Inflammatory macrophage treated with lipopolysaccharide for 1 hour (primary cell): ENCODE measurements at places on chromosomes 3 and 15.

DNA sequence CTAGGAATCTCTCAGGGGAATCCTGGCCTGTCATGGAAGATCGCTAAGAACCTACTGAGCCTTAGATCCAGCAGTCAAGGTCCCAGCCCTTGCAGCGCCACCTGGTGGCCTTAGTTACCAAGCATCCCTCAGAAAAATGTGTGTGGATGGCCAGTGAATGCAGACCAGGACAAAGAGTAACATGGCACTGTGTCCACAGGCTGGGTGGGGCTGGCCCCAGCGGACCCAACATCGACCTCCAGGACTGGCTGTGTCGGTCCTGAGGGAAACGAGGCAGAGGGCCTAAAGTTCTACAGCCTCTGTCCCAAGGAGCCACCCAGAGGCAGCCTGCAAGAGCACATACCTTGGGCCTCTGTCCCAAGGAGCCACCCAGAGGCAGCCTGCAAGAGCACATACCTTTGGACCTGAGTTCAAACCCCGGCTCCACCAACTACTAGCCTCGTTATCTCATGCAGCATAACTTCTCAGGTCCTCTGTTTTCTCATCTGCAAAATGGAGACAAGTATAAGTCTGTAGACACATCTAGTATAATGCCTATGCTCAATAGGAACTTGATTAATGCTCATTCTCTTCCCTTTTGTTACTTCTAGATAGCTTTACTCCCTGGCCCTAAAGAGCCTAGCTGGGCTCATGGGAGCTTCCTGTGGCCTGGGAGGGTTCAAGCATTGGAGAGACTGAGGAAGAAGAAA is 57.5 kb upstream of the HERC1 start:
- peak; percentile 67 for DNase-seq

GRCh38 chr3:184822654-184823053 is 10.7 kb downstream of the VPS8 start:
- DNase-seq: no peak

DNA sequence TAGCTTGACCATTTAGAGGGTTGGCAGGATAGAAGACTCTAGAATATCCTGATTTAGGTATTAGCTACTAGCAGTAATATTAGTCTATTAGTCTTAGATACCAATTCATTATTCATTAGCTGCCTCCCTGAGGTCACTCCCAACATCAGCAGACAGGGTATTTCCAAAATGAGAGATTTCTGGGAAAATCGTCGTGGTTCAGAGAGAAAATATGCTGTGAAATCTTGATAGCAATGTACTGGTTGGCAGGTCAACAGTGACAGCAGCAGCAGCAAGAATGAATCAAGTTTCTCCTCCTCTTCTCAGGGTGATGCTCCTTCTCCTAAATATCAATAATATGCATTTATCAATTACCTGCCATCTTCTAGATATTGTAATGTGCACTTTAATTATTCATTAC is 41.3 kb upstream of the ROBO1 start:
- no peak for DNase-seq

DNA sequence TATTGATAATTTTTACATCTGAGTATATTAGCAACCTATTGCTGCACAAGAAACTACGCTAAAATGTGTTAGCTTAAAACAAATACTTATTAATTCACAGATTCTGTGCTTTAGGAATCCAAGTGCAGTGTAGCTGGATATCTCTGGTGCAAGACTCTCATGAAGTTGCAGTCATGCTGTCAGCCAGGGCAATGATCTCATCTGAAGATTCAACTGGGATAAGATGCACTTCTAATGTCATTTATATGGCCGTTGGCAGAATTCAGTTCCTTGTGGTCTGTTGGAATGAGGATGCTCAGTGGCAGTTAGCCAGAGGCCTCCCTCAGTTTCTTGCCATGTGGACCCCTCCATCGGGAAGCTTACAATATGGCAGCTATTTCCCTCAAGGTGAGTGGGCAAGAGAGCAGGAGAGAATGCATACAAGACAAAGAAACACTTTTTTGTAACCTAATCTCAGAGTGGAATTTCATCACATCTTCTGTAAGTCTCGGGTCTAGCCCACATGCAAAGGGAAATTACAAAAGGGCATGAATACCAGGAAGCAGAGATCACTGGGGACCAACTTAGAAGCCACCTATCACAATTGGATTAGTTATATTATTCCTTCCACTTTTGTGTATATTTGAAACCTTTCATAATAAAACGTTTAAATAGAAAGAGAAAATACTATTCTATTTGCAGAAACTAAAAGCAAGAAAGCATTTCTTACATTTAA is 61.6 kb downstream of the DPH6 start:
- no peak for DNase-seq

- no peak for DNase-seq
These were observed 66.4 kb downstream of the BCHE start for GRCh38 chr3:165770781-165771180.

DNA sequence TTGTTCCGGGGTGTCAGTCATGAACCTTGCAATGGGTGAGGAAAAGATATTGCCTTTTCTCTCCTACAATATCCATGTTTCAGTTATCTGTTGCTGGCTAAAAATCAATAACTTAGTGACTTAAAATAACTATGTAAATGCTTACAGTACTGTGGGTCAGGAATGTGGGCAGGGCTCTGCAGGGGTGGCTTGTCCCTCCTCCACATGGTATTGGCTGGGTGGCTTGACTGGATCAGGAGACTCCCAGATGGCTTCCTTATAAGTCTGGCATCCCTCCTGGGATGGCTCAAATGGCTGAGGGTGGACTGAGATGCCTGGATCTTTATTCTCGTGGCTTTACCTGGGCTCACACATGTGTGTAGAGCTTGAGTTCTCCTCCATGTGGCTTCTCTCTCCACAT is 47.5 kb downstream of the GTPBP8 start:
- DNase-seq: no peak

DNA sequence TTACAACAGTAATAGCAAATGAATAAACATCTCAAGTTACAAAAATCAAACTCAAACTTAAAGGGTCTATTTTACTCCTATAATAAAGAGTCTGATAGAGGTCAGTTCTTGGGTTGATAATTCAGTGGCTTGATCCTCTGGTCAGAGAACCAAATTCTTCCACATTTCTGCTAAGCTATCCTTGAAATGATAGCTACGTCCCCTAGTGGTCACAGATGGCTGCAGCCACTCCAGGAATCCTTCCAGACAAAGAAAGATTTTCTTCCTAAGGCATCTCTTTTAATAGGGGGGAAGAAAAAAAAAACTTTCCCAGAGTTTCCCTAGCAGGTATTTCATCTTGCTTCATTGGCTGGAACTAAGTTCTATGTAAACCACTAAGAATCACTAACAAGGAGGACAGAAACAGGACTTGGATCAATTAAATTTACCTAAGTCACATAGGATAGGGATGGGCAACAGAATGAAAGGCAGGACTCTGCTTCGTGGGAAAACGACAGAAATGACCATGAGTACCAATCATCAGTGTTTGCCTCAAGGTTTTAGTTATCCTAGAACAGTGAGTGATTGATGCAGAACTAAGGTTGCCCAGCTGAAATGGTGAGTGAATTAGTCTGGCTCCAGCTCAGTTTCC is 160.7 kb downstream of the STAC start:
- DNase-seq: peak; percentile 5

GRCh38 chr3:54875596-54876268 is 52.1 kb downstream of the LRTM1 start:
- no peak for DNase-seq

DNA sequence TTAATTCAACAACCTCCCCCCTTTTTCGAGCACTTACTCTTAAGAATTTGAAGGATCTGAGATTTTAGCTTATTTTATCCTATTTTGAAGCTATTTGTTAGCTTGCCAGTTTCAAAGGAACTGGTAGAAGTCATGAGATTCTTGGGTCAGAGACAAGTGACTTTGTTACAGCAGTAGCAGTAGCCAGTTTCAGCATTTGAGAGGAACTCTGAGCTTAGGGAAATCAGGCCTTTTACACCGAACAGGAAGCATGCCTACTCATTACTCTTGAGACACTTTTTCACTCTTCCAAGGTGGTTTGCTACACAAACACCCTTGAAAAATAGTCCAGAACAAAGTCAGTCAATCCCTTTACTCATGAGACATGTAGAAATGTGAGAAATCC is 24.5 kb upstream of the TM4SF1 start:
- peak; percentile 95 for DNase-seq

- peak; percentile 12 for DNase-seq
These were observed 64.1 kb upstream of the HEG1 start for GRCh38 chr3:125119752-125120378.

DNA sequence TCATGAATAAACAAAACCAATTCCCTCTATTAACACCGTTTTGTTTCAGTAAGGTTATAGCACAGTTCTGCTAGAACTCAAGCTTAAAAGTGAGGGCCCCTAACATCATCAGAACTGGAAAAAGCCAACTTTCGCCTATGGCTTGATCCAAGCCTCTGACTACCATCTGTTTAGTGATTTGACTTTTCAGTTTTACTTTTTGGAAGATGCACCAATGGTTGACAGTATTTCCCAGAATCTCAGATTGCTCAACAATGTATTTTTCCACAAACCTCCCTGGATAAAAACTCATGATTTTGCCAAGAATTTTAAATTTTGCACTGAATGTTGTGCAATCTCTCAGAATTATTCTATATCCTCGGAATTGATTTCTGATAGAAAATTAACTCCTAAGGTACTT is 190.7 kb downstream of the LSAMP start:
- DNase-seq: no peak

- DNase-seq: no peak
These were observed 116.9 kb upstream of the LRRFIP2 start for GRCh38 chr3:37291275-37291700.

GRCh38 chr3:189308608-189309007 is 136.8 kb downstream of the TPRG1 start:
- DNase-seq: no peak

GRCh38 chr3:43034911-43035310 is 55.8 kb downstream of the GASK1A start:
- DNase-seq: no peak

DNA sequence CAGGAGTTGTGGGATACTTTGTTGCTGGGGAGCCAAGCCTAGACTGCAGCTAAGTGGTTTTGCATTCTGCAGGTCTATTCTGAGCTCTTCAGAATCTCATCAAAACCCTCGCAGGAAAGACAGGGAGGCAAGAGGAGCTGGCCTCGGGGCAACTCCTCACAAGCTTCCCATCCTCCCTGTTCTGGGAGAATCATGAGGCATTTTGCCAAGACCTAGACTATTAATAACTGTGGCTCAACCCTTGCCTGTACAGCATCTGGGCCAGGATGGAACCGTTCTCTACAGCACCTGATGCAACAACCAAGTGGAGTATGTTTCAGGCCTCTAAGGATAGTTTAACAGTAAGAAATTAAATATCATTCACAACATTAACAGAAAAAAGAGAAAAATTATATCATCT is 20.2 kb upstream of the SLC6A20 start:
- no peak for DNase-seq

DNA sequence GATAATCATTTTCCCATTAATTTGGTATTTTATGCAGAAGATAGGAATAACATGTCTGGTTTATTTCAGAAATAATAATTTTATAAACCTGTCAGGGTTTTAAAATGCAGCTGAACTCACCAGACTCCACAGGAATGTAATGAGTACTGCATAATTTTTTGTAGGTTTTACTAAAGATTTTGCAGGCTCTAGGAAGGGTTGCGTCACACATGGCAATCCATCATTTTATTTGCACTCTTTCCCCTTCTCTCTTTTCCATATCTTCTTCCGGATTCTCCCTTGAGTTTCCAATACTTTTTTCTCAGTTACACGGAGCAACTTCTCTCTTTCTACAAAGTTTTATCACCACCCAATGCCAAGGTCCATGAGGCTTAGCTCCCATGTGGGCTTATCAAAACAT is 234.7 kb downstream of the NFKBIZ start:
- DNase-seq: no peak

- peak; percentile 32 for DNase-seq
These were observed 134.0 kb downstream of the TPRA1 start for GRCh38 chr3:127456471-127457093.
